SHP77 treated with DMSO at 0.1 percent for 48 hours (cell line): ENCODE measurements at places on chromosomes 2 and 18.

DNA sequence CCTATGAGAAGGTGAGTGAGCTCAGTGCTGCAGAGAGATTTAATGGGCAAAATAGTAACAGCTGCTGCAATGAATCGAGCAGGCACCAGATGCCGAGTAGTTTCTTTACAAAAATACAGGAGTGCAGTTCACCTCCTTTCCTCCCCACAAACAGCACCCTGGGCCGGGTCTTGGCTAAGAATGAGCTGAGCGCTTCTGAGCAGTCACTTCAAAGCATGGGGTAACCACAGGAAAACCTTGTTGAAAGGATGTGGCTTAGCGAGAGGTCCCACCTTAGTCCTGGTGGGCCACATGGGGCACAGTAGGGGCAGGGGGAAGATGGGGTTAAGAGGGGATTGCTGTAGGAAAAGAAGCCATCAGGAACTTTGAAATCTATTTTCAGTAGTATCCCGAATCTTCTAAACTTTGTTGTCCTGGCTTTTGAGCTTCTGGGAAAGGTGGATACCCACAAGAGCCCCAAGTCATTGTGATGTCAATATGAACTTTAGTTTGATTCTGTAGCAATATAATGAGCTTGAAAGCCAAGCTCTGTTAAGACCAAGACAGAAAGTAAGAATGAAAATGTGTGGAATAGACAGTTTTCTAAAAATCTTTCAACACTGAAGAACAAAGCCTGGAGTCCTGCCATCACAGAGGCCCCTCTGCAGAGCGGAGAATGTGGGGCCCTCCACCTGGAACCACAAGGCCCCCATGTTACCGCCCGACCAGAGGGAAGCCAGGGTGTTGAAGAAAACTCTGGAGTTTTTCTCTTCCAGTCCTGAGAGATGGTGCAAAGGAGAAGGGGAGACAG lies 101.0 kb upstream of the ZNF236 start:
- DNase-seq: no peak

GRCh38 chr2:68589963-68590362 lies 53.4 kb upstream of the PROKR1 start:
- DNase-seq: no peak

DNA sequence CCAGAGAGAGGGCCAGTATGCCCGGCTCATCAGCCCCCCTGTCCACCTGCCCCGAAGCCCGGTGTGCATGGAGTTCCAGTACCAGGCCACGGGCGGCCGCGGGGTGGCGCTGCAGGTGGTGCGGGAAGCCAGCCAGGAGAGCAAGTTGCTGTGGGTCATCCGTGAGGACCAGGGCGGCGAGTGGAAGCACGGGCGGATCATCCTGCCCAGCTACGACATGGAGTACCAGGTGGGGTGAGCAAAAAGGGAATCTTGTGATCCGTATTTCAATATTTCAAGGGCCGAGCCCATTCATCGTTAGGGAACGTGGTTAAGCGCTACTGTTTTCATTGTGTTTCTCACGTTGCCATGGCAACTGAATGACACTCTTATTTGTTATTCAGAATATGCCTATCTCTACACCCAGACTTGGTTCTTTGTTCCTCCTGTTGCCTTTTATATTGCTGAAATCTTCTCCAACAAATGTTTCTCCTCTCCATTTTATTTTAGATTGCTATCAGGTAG lies 81.5 kb downstream of the NRP2 start:
- DNase-seq: no peak

GRCh38 chr2:168208652-168209051 lies 38.7 kb downstream of the STK39 start:
- DNase-seq: no peak

DNA sequence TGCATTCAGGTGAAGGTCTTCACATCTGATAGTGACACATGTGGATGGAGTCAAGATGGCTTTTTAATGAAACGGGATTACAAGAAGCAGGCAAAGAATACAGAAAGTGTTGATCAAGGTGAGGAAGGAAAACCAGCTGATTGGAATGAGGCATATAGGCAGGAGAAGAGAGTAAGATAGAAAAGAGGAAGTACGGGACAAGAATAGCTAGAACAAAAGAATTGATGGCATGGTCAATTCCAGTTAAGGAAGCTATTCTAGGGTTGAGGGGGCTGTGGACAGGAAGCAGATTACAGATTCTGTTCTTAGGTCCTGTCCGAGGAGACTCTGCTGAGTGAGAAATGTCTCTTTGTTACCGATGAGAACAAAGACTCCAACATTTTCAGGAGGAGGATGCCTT lies 13.2 kb upstream of the NCK2 start:
- DNase-seq: no peak
